H9 (cell line): ENCODE measurements at places on chromosomes 2 and 18.

DNA sequence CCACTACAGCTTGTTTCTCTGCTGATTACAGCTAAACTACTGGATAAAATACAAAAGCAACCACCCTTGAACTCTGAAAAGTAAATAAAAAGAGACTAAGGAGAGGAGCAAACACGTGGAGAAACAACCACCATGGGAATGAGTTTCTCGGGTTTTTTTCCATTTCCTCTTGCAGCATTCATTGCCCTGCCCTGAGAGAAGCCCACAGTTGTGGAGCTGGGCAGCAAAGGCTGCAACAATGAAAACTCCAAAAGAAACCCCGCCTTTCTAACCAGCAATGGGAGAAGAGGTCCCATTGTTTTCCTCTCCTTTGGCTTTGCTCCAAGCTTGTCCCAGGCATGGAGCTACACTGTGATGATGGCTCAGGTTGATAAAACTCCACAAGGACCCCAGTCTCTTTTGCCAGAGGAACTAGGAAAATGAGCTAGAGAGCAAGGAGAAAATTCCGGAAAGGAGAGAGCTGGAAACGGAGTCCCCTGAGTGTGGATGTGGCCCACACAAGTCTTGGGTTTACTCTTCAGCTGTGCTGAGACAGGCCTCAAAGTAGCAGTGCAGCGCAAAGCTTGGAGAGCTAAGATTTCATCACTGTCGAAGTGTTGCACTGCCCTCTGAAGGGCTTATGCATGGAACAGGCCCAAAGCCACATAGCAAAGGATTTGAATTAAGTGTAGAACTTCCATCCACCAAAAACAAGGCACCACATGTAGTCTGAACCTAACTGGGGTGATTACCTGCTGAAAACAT, 20.9 kb downstream of the NAPG start:
- DNase-seq: no peak

- DNase-seq: no peak
Observed at GRCh38 chr2:47011696-47012095, 96.1 kb upstream of the MCFD2 start.

GRCh38 chr2:126270587-126270986, 385.4 kb upstream of the GYPC start:
- DNase-seq: no peak

DNA sequence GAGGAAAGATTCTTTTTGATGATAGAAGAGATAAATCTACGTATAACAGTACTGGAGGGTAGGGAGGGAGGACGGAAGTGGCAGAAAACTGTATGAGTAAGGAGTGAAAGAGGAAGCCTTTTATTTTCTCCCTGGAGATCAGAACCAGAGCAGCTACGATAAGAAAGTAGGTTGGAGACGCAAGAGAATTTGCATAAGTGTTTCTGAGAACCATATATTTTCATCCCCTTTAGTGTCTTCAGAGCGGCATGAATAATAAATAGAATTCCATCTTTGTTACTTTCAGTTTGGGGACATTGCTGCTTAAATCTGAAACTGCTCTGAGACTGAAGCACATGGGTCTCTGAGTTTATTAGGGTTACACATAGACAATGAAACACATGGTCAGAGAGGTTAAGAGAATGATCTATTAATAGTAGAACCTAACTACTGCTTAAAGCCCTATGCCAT, 230.2 kb upstream of the TNP1 start:
- DNase-seq: no peak

DNA sequence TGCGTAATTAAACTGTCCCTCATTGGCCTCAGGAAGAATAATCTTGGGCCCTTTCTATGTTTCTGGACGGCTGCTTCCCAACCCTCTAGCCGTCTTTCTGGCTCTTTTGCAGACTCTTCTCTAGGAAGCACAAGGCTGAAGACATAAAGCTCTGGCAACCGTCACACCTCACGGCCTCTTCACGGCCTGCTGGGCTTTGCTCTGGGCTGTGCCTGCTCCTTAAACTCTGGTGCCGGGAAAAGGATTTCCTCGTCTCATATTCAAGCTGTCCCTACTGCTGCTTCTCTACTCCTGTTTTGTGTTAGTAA, 36.0 kb upstream of the WIPF1 start:
- no peak for DNase-seq

DNA sequence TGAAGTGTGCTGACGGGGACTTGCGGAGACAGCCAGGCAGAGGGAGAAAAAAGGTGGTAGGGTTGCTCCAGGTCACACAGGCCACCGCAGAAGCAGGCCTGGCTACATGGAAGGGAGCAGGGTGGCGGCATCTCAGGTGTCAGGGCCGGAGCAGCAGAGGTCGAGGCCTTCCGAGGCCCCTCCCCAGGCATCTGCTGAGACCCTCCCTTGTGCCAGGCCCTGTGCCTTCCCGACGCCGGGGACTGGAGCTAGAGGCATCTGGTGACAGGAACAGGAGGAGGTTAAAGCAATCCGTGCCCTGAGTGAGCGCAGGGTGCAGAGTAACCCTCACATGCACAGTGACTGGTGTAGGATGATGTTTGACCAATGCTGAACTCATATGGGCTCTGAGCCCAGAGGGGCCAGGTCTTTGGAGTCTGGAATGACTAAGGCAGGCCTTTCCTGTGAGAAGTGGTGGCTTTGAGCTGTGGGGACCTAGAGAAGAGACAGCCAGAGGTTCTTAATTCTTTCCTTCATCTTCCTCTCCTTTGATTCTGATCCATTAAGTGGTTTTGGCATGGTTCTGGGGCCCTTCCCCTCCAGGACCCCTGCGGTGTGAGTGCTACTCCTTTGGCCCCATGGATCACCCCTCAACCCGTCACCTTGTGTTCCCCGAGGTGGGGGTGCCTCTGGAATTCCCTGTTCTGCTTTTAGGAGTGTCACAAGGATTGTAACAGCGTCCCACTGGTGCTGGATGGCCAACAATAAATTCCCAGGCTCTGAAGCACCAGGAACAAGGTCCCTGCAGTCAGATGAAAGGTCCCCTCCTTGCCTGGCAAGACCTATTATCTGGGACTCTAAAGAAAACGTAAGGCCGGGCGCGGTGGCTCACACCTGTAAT, 72.1 kb downstream of the KLHL29 start:
- no peak for DNase-seq

DNA sequence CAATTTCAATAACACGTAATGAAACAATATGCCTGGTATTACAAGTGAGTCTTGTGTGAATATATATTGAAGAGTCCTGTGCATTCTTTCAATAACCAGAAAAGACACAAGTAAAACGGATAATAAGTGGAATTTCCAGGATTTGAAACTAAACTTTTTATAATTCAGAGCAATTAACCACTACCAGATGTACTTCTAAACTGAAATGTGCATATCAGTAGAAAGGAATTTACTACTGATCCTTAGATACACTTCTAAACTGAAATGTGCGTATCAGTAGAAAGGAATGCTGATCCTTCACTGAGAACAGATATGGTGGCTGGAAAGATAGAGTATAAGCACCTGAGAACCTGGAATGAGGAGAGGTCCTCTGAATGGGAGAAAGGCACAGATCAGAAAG, 470.9 kb upstream of the SPHKAP start:
- no peak for DNase-seq

GRCh38 chr2:61017556-61018317, at the start of the genes PEX13 and PUS10:
PEX13 (plus strand) TSS chr2:61017720; CDS start chr2:61017760, 40 bp downstream.
PUS10 (minus strand) TSS chr2:61018255; CDS start chr2:61011890, 6,365 bp downstream.
- DNase-seq: peak; percentile 85

GRCh38 chr18:70617020-70617763, 328.3 kb downstream of the SOCS6 start:
- no peak for DNase-seq

- no peak for DNase-seq
Observed at GRCh38 chr2:202436626-202437025, 60.5 kb downstream of the BMPR2 start.

- no peak for DNase-seq
Observed at GRCh38 chr18:9828506-9829396, 57.0 kb upstream of the TXNDC2 start.

GRCh38 chr2:143524559-143525401, 395.6 kb downstream of the ARHGAP15 start:
- no peak for DNase-seq

GRCh38 chr2:48888066-48888465, 132.5 kb upstream of the LHCGR start:
- no peak for DNase-seq

GRCh38 chr18:1013951-1014350, 109.3 kb downstream of the ADCYAP1 start:
- no peak for DNase-seq

GRCh38 chr2:177190941-177191340, 21.7 kb upstream of the HNRNPA3 start:
- DNase-seq: no peak

- no peak for DNase-seq
Observed at GRCh38 chr18:79802298-79802697, 4.6 kb downstream of the KCNG2 start.

DNA sequence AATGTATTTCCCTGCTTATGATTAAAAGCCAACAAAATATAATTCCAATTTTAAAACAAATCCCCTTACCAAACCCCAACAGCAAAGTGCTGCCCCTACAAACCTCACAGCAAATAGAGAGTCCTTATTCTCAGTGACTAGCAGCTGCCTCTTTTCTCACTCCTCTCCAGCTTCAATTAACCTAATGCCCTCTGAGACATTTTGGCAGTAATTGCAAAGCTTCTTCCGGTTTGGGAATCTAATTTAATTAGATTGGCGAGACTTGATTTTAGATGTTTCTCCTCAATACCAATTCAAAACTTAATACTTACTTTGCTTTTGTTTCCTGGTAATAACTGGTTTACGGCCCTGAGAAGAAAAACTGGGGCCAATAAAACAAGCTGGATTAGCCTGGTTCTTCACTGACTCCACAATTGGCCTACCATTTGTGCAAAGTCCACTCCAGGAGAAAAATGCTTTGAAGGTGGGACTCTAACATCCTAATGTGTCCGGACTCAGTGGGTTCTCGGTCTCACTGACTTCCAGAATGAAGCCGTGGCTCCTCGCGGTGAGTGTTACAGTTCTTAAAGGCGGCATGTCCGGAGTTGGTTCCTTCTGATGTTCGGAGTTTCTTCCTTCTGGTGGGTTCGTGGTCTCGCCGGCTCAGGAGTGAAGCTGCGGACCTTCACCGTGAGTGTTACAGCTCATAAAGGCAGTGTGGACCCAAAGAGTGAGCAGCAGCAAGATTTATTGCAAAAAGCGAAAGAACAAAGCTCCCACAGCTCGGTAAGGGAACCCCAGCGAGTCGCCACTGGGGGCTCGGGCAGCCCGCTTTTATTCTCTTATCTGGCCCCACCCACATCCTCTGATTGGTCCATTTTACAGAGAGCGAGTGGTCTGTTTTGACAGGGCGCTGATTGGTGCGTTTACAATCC, 52.8 kb downstream of the SLC35F5 start:
- no peak for DNase-seq

- no peak for DNase-seq
Observed at GRCh38 chr2:31828891-31829290, 181.9 kb downstream of the MEMO1 start.

DNA sequence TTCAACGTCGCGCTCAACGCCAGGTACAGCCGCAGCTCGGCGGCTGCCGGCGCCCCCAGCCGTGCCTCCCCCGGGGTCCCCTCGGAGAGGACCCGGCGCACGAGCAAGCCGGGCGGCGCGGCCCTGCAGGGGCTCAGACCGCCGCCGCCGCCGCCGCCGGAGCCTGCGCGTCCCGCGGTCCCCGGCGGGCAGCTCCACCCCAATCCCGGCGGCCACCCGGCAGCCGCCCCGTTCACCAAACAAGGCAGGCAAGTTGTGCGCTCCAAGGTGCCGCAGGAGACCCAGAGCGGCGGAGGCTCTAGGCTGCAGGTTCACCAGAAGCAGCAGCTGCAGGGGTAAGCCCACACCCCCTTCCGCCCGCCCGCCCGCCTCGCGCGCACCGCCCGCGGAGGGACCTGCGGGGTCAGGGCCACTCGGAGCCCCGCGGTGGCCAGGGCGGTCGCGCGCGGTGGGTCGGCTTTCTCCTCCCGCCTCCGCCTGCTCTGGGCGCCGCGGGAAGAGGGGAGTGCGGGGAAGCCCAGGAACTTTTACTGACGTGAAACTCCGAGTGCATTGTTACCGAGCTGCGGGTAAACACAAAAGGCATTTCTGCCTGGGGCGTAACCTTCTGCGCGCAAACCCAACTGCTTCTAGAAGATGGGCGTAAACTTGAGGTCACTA, 861 bp downstream of the LTBP1 start:
- peak; percentile 73 for DNase-seq

DNA sequence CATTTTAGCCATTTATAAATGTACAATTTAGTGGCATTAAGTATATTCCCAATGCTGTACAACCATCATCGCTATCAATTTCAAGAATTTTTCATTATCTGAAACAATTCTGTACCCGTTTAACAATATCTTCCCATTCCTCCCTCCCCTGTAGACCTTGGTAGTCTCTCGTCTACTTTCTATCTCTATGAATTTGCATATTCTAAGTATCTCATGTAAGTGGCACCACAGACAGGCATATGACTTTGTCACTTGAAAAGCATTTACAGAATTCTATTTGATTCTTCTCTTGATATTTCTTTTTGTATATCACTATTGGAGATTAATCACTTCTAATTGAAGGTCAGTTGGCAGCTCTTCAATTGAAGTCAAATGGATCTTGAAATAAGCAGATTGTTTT, 48.0 kb downstream of the CCDC138 start:
- DNase-seq: no peak

GRCh38 chr18:50388988-50389387, 14.1 kb downstream of the SKA1 start:
- DNase-seq: no peak

GRCh38 chr2:65366595-65367125, 65.7 kb downstream of the SPRED2 start:
- no peak for DNase-seq

DNA sequence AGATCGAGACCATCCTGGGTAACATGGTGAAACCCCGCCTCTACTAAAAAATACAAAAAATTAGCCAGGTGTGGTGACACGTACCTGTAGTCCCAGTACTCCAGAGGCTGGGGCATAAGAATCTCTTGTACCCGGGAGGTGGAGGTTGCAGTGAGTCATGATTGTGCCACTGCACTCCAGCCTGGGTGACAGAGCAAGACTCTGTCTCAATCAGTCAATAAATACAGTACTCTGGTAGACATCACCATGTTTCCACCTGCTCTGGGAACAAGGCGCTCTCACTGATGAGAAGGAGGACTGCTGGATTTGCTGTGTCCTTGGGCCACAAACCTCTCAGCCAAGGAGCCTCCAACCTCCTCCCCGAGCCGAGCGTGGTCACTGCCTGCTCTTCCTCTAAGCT, 154.2 kb upstream of the ZNF236 start:
- no peak for DNase-seq

DNA sequence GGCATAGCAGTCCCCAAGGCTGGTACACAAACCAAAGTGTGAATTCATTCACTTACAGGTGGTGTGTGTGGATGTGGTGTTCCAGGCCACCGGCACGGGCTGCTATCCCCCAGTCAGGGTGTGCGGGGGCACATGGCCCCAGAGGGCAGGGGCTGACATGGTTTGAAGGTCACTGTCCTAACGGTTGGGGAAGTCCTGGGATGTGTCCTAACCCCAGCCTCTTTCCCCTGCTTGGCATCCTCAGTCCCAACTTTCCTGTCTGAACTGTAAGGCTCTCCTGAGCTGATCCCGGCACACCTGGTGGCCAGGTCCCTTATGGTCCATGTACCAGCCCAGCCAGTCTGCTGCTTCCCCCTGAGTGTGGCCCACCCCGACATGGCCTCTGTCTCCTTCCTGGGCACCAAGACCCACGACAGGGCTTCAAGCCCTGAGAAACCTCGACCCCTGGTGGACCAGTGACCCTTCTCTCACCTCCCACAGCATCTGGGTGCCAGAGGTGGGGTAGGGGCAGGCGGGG, 2.4 kb upstream of the TMEM185B start:
- DNase-seq: no peak
